Stimulated activated CD8-positive, alpha-beta memory T cell treated with anti-CD3 and anti-CD28 coated beads, Interleukin-4, amount 100 ng/mL, for 48 hours (primary cell): ENCODE measurements at places on chromosomes 1 and 21.

GRCh38 chr1:50968158-50968820, 1.8 kb upstream of the CDKN2C start:
- DNase-seq = peak; percentile 84

- no peak for DNase-seq
Observed at GRCh38 chr1:215844266-215844665, 277.2 kb downstream of the KCTD3 start.

- DNase-seq = no peak
Observed at GRCh38 chr1:25808481-25809244, 8.7 kb downstream of the SELENON start.

- no peak for DNase-seq
Observed at GRCh38 chr1:26597629-26598039, 68.1 kb downstream of the RPS6KA1 start.

- no peak for DNase-seq
Observed at GRCh38 chr1:115317101-115318012, 20.7 kb downstream of the NGF start.
